ENCODE measurements at places on chromosomes 2 and 18. TPM values are rescaled to one million over a fixed set of nuclear protein-coding genes. Genes with fewer than 3 reads are reported as not detected.

DNA sequence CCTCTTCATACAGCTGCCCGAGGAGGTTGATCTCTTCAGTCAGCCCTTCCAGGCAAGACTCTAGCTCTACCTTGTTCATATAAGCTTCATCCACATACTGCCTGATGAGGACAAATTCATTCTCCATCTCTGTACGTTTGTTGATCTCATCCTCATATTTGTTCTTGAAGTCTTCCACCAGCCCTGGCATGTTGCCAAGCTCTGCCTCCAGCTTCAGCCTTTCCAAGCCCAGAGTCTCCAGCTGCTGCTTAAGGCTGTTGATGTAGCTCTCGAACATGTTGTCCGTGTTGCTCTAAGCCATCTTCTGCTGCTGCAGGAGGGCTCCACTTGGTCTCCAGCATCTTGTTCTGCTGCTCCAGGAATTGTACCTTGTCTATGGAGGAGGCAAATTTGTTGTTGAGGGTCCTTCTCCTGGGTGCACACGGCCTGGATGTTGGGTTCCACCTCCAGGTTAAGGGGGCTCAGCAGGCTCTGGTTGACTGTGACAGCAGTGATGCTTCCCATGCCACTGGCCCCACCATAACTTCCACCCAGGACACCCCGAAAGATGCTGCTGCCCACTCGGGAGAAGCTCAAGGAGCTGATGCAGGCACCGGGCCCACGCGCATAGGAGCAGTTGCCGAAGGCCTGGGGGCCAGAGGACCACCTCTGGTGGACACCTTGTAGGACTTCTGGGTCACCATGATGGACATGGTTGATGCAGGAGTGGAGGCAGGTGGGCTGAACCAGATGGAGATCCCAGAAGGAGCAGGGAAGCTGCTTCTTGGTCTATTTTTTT is 30.3 kb downstream of the ICA1L start:
- no peaks in the 10 kb centered on the region for H3K27me3 ChIP-seq
- H3K4me1 ChIP-seq: no peaks in the 10 kb centered on the region
- H3K27ac ChIP-seq: no peak overlapping the region
- DNase-seq: no peak
- peaks cover 7% of the 10 kb centered on the region for H3K36me3 ChIP-seq
- H3K4me3 ChIP-seq: no peak overlapping the region

- no peak for DNase-seq
- H3K4me3 ChIP-seq: no peak overlapping the region
- no peak overlapping the region for H3K27ac ChIP-seq
- H3K27me3 ChIP-seq: no peaks in the 10 kb centered on the region
- no peaks in the 10 kb centered on the region for H3K36me3 ChIP-seq
These were observed 229.5 kb upstream of the ZC3H15 start for GRCh38 chr2:186256540-186256939.

DNA sequence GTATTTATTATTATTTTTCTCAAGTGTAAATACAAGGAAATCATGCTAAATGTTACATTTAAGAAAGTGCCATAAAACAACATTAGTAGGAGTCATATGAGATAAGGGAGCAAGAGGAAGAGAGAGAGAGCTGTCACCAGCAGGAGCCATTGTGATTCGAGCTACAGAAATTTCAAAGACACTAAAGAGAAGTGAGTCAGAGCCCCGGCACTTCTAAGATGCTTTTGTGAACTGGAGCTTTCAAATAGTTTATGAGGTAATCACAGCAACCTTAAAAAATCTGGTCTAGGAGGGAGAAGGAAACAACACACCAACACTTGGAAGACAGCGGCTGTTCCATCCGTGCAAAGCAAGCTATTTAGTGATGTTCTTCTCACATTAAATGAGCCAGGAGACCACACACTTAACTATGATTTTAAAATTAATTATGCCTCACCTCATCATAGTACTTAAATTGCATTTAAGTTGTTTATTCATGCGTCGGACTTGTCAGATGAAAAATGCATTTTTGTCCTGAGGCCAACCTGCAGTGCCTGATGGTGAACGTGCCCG is 382.7 kb upstream of the SALL3 start:
- no peak overlapping the region for H3K27ac ChIP-seq
- H3K4me1 ChIP-seq: no peaks in the 10 kb centered on the region
- no peak for DNase-seq

The TIMM21 gene
- total RNA-seq: 39.3 TPM

- no peak overlapping the region for H3K27ac ChIP-seq
- no peak for DNase-seq
- H3K27me3 ChIP-seq: peaks cover 56% of the 10 kb centered on the region
- no peak overlapping the region for H3K4me3 ChIP-seq
These were observed 24.5 kb downstream of the IRS1 start for GRCh38 chr2:226775032-226775509.

- H3K36me3 ChIP-seq: no peaks in the 10 kb centered on the region
- no peaks in the 10 kb centered on the region for H3K27me3 ChIP-seq
- peak; percentile 94 for DNase-seq
- H3K4me3 ChIP-seq: peak overlapping the region; percentile 78
These were observed 156.4 kb upstream of the XPO1 start for GRCh38 chr2:61694312-61695274.

GRCh38 chr2:62054029-62054791 is 141.7 kb upstream of the B3GNT2 start:
- H3K27ac ChIP-seq: no peak overlapping the region
- H3K36me3 ChIP-seq: no peaks in the 10 kb centered on the region
- H3K4me1 ChIP-seq: peaks cover 15% of the 10 kb centered on the region
- DNase-seq: no peak

DNA sequence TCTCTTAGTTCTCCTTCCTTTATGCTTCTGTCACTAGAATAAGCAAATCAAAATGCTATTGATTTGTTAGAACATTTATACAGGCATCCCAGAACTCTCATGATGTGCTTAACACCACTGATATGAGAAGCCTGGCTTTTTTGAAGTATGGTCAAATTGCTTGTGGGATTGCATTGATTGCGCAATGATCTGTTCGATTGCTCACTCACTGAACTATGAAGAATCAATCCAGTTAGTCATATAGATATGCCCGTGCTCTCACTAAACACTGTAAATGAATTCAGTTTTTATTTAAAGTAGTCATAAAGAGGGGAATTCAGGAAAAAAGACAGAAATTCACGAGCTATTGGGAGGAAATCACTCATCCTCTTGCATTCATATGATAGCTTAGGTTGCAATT is 1237.8 kb downstream of the SUCLG1 start:
- no peaks in the 10 kb centered on the region for H3K27me3 ChIP-seq
- no peak overlapping the region for H3K27ac ChIP-seq
- no peaks in the 10 kb centered on the region for H3K4me1 ChIP-seq
- no peaks in the 10 kb centered on the region for H3K36me3 ChIP-seq

- H3K36me3 ChIP-seq: peaks cover 6% of the 10 kb centered on the region
- H3K27me3 ChIP-seq: no peaks in the 10 kb centered on the region
- peak overlapping the region; percentile 85 for H3K4me3 ChIP-seq
- peak overlapping the region; percentile 98 for H3K27ac ChIP-seq
- H3K4me1 ChIP-seq: peaks cover 31% of the 10 kb centered on the region
- no peak for DNase-seq
These were observed 481 bp downstream of the SLC30A6 start for GRCh38 chr2:32166115-32166574.

GRCh38 chr2:134634054-134634753 is 84.6 kb downstream of the TMEM163 start:
- H3K4me3 ChIP-seq: no peak overlapping the region
- H3K4me1 ChIP-seq: peaks cover 11% of the 10 kb centered on the region
- H3K27ac ChIP-seq: no peak overlapping the region
- H3K27me3 ChIP-seq: peaks cover 7% of the 10 kb centered on the region
- H3K36me3 ChIP-seq: no peaks in the 10 kb centered on the region

DNA sequence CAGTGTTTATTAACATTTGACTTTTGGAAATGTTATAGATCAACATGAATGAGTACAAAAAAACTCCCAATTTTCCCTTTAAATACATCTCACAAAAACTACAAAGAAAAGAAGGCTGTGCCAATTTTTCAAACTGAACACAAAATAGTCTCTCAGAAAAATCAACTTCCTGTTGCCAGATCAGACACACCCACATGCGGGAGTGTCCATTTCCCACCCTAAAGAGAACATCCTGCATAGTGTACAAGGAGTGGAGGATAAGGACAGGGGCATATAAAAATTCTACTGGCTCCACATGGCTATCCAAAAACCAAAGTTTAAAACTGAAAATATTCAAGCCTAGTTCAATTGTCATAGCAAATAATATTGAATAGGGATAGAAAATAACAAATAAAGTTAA is 165.3 kb downstream of the ATAD2B start:
- H3K36me3 ChIP-seq: peaks cover 12% of the 10 kb centered on the region
- peaks cover 8% of the 10 kb centered on the region for H3K4me1 ChIP-seq
- no peak overlapping the region for H3K4me3 ChIP-seq
- peak overlapping the region; percentile 24 for H3K27ac ChIP-seq
- no peak for DNase-seq
- H3K27me3 ChIP-seq: no peaks in the 10 kb centered on the region

The TMEM163 gene
- 2.6 TPM for total RNA-seq

DNA sequence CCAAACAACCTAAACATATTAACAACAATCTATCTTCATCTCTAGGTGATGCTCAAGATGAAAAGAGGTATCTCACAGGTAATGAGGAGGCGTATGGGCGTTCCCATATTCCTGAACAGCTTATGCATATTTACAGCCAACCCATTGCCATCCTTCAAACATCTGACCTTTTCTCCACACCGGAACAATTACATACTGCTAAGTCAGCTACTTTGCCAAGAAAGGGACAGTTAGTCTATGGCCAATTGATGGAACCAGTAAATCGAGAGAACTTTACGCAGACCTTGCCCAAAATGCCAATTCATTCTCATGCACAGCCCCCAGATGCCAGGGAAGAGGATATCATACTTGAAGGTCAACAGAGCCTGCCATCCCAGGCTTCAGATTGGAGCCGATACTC is 68.0 kb downstream of the FAM171B start:
- H3K27ac ChIP-seq: no peak overlapping the region
- no peaks in the 10 kb centered on the region for H3K27me3 ChIP-seq
- no peaks in the 10 kb centered on the region for H3K4me1 ChIP-seq
- no peaks in the 10 kb centered on the region for H3K36me3 ChIP-seq

DNA sequence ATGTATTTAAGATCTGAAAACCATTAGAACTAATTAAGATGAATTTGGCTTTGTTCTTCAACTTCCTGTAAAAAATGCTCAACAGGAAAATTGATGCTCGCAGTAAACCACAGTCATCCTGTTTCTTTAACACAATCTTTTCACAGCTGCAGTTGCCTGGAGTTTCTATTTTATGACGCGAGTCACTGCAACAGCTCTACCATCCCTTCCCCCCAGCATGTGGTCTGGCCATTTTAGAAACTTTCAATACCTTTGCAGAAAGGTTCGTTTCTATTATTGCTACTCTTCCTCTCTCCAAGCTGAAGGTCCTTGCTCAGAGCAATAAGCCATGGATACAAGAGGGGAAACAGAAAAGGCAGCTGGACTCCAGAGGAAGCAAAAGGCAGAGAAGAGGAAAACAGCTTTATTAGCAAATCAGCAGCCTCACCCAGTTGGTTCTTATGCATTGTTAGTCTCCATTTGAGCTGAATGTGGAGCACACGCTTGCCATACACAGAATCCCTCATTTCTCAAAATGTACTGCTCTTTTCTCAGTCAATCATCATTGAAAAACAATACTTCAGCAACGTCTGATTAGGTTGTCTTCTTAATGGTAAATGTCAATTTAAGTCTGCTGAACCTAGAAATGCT is 3.9 kb downstream of the WIPF1 start:
- peaks cover 51% of the 10 kb centered on the region for H3K4me1 ChIP-seq
- no peaks in the 10 kb centered on the region for H3K27me3 ChIP-seq
- H3K4me3 ChIP-seq: peak overlapping the region; percentile 88
- peak overlapping the region; percentile 95 for H3K27ac ChIP-seq

- peak overlapping the region; percentile 19 for H3K27ac ChIP-seq
- peak overlapping the region; percentile 90 for H3K4me3 ChIP-seq
These were observed 4.2 kb downstream of the ZNF516 start for GRCh38 chr18:76490670-76491472.

The SKOR2 gene
- not detected for total RNA-seq

GRCh38 chr2:201986463-201986735 is 47.3 kb upstream of the FZD7 start:
- H3K4me1 ChIP-seq: no peaks in the 10 kb centered on the region
- no peak overlapping the region for H3K27ac ChIP-seq

DNA sequence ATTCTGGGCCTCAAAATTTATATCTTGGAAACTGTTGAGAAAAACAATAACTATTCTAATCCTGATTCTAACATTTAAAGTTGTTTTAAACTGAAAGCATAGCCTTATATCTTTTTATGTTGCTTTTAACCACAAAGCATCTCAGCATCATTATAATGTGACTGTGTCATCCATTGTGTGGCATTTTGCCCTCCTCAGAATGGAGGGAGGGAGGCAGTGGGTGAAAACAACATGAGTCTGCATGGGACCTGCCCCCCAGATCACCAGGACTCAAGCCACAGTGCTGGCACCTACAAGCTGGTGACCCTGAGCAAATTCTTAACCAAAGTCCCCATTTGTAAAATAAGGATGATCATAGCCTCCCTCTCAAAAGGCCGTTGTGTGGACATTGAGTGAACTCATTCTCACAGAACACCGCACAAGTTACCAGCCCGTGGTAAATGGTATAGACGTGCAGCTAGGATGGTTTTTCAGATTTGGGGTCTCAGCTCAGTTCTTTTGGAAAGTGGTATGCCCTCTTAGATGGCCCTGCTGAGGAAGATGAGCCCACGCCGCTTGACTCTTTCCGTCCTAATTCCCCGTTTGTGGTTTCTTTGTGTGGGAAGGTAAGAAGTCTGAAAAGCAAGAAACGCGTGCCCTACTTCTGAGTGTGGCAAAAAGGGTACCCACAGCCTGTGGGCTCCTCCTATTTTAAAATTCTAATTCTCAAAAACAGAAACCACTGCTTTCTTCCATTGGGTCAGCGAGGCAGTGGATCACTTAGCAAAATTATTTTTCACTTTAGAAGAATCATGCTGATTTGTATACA is 305.0 kb upstream of the ID2 start:
- no peak for DNase-seq
- peak overlapping the region; percentile 84 for H3K27ac ChIP-seq
- peak overlapping the region; percentile 76 for H3K4me3 ChIP-seq
- H3K4me1 ChIP-seq: peaks cover 40% of the 10 kb centered on the region

The RAB6C gene
- total RNA-seq: not detected

The HAAO gene
- not detected for total RNA-seq

DNA sequence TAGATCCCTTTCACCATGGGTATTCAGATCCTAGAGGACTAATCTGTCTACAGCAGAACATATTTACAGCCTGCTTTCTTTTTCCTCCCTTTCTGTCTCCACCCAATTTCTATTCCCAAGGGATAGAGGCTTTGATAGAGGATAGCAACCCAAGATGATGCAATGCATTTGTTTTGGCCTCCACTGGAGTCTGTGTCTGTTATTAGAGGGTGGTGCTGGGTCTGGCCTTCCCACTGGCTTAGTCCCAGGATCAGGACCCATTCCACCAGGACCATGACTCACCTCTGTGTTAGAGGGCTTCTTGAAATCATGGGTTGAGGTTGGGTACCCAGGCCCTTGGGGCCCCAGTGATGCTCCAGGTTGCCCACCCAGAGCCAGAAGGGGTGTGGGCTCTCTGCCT is 239.7 kb upstream of the TNP1 start:
- peaks cover 17% of the 10 kb centered on the region for H3K27me3 ChIP-seq
- no peak for DNase-seq
- peaks cover 32% of the 10 kb centered on the region for H3K4me1 ChIP-seq
- peaks cover 5% of the 10 kb centered on the region for H3K36me3 ChIP-seq

The ID2 gene
- total RNA-seq: 247 TPM

- H3K27me3 ChIP-seq: peaks cover 7% of the 10 kb centered on the region
- peaks cover under 1% of the 10 kb centered on the region for H3K4me1 ChIP-seq
- no peak overlapping the region for H3K27ac ChIP-seq
- H3K4me3 ChIP-seq: no peak overlapping the region
- no peak for DNase-seq
- no peaks in the 10 kb centered on the region for H3K36me3 ChIP-seq
These were observed 26.0 kb downstream of the SNORC start for GRCh38 chr2:232896111-232896510.

- H3K4me3 ChIP-seq: no peak overlapping the region
- DNase-seq: peak; percentile 44
- no peak overlapping the region for H3K27ac ChIP-seq
These were observed 276.3 kb downstream of the TSN start for GRCh38 chr2:122031544-122032263.

Measured in natural killer cell treated with Interleukin-12 subunit alpha and Interleukin-12 subunit beta and Interleukin-15 and Interleukin-18, amount 100 ng/mL, for 72 hours (primary cell).